ENCODE measurements at places on chromosomes 4 and X.

- no peak for DNase-seq
These were observed 47.4 kb downstream of the HTRA3 start for GRCh38 chr4:8316911-8317351.

- no peak for DNase-seq
These were observed 103.4 kb downstream of the PDGFRA start for GRCh38 chr4:54332542-54332941.

DNA sequence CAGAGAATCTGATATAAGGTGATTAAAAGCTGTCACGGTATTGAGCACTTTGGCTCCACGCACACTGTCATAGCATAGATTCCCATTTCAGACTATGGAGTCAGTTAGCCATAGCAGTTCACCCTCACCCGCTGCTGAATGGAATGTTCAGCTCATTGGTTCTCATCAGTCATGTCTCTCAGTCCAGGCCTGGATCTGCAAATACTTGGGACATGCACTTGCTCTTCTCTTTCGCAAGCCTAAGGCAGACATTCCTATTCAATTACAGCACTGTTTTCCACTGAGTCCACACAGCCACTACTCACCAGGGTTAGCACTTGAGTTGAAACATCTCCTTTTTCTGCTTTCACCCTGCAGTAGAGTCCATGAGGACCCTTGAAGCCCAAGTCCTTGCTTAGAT lies 30.6 kb upstream of the SCML1 start:
- DNase-seq = peak; percentile 23

DNA sequence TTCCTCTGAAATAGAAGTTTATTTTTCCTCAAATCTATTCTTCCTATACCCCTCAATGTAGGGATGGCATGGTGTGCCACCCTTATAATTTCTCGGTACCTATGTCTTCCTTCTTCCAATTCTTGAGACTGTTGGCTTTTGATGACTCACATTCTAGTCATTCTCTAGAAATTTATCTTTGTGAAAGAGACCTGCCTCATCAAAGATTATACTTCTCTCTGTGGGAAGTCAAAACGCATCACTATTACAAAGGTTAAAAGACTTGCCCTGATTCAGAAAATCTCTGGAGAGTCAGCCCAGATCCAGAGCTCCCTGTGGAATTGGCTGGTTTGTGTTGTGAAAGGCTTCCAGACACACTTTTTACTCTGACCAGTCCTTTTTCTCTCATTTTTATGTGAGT lies 65.9 kb upstream of the FSTL5 start:
- no peak for DNase-seq

- DNase-seq = no peak
These were observed 359.9 kb downstream of the UNC5C start for GRCh38 chr4:95188701-95189370.

GRCh38 chr4:122997463-122998101 lies 75.2 kb upstream of the NUDT6 start:
- no peak for DNase-seq

- no peak for DNase-seq
These were observed 337.1 kb upstream of the PUDP start for GRCh38 chrX:7485061-7485460.

DNA sequence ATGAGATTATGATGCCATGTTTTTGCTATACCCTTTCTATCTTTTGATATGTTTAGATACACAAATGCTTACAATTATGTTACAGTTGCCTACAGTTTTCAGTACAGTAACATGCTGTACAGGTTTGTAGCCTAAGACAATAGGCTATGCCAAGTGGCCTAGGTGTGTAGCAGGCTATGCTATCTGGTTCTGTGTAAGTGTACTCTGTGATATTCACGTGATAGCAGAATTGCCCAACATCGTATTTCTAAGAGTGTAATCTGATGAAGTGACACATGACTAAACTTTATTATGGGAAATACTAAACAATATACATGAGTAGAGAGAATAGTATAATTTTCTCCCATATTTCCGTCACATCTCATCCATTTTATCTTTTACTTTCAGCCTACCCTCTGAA lies 97.0 kb downstream of the CLDN22 start:
- DNase-seq = no peak

GRCh38 chr4:123325241-123325681 lies 71.3 kb upstream of the SPRY1 start:
- DNase-seq = no peak

- DNase-seq = no peak
These were observed 391.5 kb upstream of the IGFBP7 start for GRCh38 chr4:57501720-57502119.

DNA sequence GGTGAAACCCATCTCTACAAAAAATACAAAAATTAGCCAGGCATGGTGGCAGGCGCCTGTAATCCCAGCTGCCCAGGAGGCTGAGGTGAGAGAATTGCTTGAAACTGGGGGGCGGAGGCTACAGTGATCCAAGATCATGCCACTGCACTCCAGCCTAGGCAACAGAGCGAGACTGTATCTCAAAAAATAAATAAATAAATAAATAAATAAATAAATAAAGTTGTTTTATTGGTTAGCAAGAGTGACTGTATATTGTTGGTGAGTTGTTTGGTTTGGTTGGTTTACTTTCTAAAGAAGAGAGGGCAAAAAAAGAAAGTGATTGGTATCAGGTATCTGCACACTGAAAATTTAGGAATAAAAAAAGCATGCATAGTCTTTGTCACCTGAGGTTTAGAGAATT lies 501.0 kb downstream of the RPA4 start:
- DNase-seq = no peak

DNA sequence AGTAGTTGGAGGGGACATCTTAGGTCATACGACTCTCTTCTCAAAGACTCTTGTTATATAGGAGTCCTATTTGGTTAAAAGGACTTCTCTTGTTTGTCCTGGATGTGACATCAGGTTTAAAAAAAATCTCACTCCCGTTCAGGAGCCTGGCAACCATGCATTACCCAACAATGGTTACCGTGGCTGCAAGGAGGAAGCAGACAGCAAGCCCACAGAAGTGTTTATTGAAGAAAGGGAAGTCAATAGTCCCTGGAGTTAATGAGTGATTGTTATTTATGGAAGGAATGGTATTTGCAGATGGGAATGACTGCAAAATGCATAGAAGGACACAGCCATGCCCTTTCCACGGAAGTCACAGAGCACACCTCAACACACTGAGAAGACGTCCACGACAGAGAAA lies 75.9 kb upstream of the ENPP6 start:
- no peak for DNase-seq

- DNase-seq = no peak
These were observed 582.3 kb upstream of the DIPK2B start for GRCh38 chrX:45783002-45783401.

- DNase-seq = no peak
These were observed 193.5 kb upstream of the PITX2 start for GRCh38 chr4:110816367-110816766.

GRCh38 chrX:84634201-84634782 lies 132.0 kb upstream of the HDX start:
- no peak for DNase-seq

GRCh38 chr4:27013012-27013411 lies 152.4 kb downstream of the STIM2 start:
- no peak for DNase-seq

GRCh38 chrX:140713174-140713539 lies 3.6 kb downstream of the LINC00632 start:
- no peak for DNase-seq

DNA sequence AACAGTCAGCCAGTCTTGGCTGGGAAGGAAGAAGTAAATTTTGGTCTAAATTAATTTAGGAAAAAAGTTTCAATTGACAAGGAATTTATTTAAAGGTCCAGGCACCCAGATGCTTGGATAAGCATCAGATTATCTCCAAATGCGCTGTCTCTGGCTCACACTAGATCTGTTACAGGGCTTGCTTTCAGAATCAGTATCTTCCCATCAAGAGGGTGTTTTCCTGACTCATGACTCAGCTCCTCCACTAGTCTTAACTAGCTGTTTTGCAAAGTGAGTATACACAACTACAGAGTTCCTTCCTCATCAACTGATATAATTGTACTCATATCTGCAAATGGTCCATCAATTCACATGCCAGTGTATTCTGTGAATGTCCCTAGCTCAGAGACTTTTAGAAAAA lies 482.1 kb upstream of the CPEB2 start:
- DNase-seq = no peak

GRCh38 chrX:9171841-9172463 lies 138.0 kb upstream of the FAM9B start:
- DNase-seq = no peak

GRCh38 chrX:3695536-3695935 lies 17.9 kb downstream of the PRKX start:
- DNase-seq = no peak

DNA sequence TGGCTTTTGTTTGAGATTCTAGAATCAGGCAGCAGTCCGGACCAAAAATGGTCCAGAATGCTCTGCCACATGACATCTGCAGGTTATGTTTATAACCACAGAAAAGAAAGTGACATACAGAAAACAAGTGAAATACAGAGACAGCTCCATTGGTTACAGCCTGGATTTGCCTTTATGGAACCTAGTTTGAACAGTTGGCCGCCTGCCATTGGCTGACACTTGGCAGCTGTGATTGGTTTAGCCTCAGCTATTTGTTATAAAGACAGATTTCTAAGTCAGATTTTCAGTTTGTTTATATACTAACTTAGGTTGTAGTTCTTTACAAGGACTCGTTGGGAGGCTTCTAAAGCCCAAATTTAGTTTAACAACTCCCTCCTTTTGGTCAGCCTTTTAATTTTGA lies 40.8 kb upstream of the IL9R start:
- no peak for DNase-seq

GRCh38 chr4:58522765-58523382 lies 1412.7 kb upstream of the IGFBP7 start:
- no peak for DNase-seq

GRCh38 chr4:102308032-102308799 lies 37.1 kb downstream of the SLC39A8 start:
- no peak for DNase-seq

DNA sequence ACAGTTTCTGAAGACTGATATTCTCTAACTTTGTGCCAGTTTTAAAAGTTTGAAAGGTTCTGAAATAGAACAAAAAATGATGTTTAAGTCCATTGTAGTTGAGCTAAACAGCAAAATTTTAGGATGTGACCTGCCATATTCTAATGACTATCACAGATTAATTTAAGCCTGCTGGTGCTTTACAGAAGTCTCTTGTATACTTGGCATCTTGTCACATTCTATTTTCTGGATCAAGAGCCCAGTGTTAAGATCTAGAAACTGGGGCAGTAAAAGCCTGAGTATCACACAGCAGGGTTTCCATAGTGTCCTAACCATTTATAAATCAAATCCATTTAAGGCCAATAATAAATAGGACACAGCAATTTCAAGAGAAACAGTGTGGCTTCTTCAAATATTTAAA lies 12.4 kb downstream of the FSTL5 start:
- DNase-seq = no peak

- DNase-seq = no peak
These were observed 6.8 kb upstream of the G3BP2 start for GRCh38 chr4:75679876-75680575.

DNA sequence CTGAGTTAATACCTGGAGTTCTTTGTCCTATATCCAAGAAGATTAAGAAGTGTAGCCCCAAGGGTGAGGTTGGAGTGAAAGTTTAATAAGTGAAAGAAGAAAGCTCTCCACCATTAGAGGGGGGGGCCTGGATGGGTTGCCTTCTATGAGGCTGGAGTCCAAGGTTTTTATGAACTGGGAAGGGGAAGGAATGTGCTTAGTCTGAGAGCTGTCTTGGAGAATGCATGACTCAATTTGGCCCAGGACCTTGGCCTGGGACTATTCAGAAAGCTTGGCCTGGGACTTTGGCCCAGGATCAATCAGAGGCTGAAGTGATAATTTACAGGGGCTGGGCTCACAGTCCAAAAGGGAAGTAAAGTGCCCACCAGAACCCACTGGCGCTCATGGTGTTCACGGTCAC lies 1049.0 kb upstream of the GRIA3 start:
- DNase-seq = no peak

GRCh38 chrX:149040873-149041535 lies 464.1 kb downstream of the IDS start:
- DNase-seq = no peak

- DNase-seq = no peak
These were observed 19.7 kb upstream of the MTM1 start for GRCh38 chrX:150548684-150549083.

GRCh38 chrX:49067285-49068120 lies 6.3 kb downstream of the PRAF2 start:
- no peak for DNase-seq

- DNase-seq = no peak
These were observed 16.5 kb upstream of the ALB start for GRCh38 chr4:73387552-73387951.

DNA sequence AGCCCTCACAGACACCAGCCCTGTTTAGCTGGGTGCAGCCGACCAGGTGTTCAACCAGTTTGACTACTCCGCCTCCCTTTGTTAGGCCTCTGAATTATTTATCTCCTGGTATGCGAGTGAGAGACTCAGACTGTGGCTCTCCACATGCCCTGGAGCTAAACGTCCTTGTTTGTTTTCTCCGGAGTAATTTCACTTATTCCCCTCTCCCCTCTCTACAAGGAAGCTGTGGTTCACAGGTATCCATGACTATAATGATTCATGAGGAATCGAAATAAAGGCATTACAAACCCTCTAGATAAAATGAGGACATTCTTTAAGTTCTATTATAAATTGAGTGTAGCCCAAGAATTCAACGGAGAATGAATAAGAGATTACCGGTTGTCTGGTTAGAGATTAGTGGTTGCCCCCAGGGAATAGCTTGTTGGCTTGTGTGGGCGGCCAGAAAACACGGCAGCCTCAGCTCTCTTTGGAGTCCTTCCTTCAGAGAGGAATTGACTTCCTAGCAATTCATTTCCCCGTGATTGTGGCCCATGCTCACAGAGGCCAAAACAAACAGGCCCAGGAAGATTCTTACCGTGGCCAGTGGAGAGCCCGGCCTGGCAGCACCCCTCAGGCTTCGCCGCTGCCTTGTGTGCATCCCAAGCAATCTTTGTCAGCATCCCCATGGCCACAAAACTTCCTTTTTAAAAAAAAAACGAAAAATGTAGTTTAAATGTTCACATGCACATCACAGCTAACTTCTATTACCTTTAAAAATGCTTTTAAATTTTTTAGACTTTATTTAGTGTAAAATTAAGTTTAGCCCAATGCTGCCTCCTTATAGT lies 60.2 kb upstream of the CBR4 start:
- DNase-seq = peak; percentile 89

GRCh38 chr4:110055158-110055768 lies 142.6 kb downstream of the EGF start:
- no peak for DNase-seq

GRCh38 chr4:110132816-110133719 lies 65.3 kb downstream of the ELOVL6 start:
- no peak for DNase-seq

Measured in HTR-8/SVneo (cell line).